ENCODE measurements at places on chromosomes 1 and 21.

GRCh38 chr1:53134961-53135734 lies 7.3 kb downstream of the SLC1A7 start:
- no peak for DNase-seq

GRCh38 chr1:224707843-224708725 lies 92.0 kb downstream of the CNIH3 start:
- DNase-seq = no peak

- no peak for DNase-seq
Observed at GRCh38 chr1:219433496-219434131, 179.3 kb downstream of the ZC3H11B start.

GRCh38 chr1:215106067-215106466 lies 23.5 kb downstream of the KCNK2 start:
- no peak for DNase-seq

GRCh38 chr21:42140196-42140934 lies 69.2 kb downstream of the UMODL1 start:
- no peak for DNase-seq

- no peak for DNase-seq
Observed at GRCh38 chr1:204904228-204904810, 33.7 kb downstream of the NFASC start.

- no peak for DNase-seq
Observed at GRCh38 chr1:85330711-85331290, 54.4 kb upstream of the BCL10 start.

DNA sequence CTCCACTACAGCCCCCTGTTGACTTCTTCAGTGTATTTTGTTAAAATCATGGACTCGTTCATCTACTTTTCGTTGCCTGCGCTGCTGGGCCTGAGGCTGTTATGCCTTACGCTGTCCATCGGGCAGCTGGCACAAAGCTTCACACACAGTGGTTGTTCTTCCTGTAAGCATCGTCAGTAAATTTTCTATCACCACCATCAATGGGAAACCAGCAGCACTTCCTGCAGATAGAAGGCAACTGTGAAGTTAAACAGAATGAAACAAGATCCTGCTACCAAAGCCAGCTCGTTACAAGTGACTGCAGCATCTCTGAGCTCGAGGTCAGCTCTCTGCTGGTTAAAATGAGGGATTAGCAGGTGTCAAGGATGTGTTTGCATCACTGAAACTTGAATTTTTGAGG lies 21.9 kb upstream of the PADI6 start:
- DNase-seq = no peak

GRCh38 chr1:109887884-109888283 lies 22.8 kb upstream of the CSF1 start:
- no peak for DNase-seq

DNA sequence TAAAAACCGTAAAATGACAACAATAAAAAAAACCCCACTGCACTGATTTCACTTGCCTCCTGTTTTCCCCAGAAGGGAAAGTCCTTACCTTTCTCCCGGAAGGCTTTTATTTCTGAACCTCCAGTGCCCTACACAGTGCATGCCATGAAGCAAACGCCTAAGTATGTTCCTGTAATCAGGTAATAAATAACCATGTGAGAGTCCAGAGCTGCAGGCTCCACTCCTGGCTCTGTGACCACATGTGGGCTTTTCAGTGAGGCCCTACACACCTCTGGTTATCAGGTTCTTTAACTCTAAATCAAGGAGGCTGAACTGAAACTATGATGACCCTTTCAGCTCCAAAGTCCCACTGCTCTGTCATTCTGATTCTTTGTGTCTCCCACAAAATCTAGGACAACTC lies 20.8 kb upstream of the NR5A2 start:
- DNase-seq = no peak

DNA sequence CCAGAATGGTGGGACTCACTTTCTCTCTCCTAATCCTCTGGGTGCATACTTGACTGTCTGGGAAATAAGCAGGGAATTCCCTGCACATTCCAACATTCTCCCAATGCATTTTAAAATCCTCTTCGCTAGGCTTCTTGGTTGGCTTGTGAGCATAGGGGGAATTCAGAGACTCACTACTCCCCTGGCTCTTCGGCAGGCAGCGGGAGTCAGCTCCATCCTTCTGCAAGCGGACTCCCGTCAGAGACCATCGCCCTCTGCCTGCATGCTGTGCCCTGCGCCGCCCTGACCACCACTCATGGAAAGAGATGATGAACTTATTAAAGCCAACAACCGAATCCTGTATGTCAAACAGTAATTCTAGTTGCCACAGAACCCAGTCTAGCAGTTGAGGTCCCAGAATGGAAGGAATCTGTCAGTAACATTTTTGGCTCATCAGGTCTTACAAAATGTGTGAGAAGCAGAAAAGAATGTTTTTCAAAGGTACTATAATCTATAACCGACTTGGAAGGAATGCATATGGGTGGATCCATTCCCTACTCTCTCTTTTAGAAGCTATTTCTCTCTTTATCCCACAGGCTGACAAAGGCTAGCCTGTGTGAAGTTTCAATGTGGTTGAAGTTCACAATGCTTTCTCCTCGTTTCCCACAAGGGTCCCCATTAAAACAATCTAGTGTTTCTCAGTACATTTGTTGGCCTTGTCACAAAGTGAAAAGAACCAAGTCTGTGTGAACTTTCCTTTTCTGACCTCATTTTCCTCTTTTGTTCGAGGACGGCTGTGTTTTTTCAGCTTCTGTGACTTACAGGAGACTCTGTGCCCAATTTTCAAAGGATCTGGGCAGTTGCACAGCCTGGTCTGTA lies 119.1 kb upstream of the ADAR start:
- DNase-seq = no peak

- no peak for DNase-seq
Observed at GRCh38 chr1:25688390-25689119, 72.0 kb downstream of the MAN1C1 start.

DNA sequence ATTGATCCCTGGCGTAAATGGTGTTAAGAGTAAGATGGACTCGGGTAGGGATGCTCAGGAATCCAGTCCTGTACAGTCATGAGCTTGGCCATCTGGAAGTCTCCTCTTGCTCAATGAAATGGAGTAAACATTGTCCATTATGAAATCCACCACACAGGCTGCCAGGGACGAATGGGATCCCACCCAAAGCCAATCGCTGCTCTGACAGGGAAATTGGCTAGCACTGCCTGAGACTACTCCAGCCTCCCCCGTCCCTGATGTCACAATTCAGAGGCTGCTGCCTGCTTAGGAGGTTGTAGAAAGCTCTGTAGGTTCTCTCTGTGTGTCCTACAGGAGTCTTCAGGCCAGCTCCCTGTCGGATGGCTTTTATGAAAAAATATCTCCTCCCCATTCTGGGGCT lies at the start of gene HSD11B1:
TSS of gene HSD11B1 (plus strand) at position 263 of the 400 bp plus-strand sequence. CDS start at position 360, 97 bp downstream.
- DNase-seq = no peak

DNA sequence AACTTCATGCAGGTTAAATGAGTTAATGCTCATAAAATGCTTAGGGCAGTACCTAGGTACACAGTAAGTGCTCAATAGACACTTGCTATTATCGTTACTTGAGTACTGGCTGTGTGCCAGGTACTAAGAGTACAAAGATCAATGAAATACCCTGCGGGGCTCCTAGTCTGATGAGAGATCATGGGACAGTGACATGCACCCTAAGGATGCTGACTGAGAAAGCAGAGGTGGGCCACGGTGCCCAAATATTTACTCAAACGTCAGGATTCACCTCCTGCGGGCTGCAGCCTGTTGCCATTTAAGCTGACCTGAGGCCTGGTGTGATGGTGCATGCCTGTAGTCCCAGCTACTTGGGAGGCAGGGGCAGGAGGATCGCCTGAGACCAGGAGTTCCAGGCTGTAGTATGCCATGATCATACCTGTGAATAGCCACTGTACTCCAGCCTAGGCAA lies 19.8 kb upstream of the LUZP1 start:
- no peak for DNase-seq

GRCh38 chr21:35026153-35026500 lies 23.0 kb downstream of the RUNX1 start:
- DNase-seq = no peak

GRCh38 chr1:147504801-147505311 lies 36.4 kb upstream of the BCL9 start:
- DNase-seq = no peak

DNA sequence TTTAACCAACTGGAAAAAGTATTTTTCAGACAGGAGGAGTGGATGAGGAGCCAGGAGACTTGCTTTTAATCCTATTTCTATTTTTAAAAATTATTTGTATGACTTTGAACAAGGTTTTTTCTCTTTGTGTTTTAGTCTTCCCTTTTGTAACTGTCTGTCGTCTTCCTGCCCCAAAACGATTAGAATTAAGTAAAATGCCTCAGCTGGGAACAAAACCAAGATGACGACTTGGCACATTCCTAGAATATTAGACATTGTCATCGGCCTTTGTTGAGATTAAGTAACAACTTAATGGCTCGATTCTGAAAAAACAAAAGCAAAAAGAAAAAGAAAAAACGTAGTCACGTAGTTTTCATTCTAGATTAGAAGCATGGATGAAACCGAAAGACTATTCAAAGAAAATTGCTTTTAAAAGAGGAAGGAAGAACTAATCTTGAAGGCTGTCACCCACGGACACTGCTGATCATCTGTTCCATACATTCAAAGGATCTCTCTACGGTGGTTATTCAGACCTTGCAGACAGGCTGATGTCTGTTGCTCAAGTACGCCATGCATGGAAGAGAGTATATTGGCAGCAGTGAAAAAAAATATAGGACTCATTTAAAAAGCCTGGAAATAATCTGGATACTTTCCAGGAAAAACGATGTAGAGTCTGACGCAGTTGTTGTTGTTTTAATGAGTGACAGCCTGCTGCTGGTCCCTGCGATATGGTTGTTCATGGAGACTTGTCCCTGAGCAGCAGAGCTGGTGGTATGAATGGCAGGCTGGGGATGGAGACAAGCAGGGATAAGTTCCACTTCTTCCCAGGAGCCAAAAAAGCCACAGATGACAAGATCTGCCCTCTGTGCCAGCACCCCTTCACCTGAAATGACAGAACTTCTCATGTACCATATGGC lies 16.8 kb downstream of the GNG4 start:
- no peak for DNase-seq

DNA sequence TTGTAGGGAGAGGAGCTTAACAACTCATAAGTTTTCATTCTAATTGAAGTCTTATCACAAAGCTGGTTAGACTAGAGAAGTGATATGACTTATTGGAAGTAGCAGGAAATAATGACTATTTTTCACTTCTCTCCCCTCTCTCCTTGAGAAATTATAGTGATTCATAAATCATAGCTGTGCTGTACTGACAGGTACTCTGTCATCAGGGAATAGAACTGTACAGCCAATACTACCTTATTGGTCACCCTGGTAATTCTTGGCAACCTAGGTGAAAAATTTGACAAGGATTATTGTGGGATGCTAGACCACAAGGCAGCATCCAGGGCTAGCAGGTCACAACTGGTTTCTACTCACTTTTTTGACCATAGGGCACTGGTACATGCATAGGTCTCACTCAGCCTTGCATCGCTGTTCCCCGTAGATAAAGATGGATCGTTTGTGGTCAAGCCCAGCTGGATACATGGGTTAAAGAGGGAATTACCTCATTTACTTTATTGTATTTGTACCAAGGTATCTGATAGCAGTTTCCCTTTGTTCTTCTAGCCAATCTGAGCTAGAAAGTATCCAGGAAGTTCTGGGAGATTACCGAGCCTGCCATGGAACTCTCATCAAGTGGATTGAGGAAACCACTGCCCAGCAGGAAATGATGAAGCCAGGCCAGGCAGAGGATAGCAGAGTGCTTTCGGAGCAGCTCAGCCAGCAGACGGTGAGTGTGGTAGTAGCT lies 113.6 kb downstream of the MACF1 start:
- no peak for DNase-seq

DNA sequence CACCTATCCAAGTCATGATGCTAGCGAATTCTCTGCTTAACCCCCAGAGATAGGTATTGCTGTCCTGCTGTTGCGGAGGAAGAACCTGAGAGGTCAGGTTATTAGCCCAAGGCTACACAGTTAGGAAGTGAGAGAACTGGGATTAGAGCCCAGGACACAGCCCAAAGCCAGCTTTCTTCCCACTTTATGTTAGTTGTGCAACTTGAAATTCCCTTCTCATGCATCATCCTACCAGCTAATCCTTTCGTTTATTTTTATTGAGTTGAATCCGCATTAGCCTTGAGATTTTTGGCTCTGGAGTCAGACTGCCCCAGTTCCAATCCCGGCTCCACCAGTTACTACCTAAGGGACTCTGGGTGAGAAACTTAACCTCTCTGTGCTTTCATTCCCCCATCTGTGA lies 65.4 kb downstream of the PLEKHA6 start:
- DNase-seq = no peak

GRCh38 chr1:116587501-116588227 lies 16.8 kb upstream of the CD58 start:
- DNase-seq = no peak

- DNase-seq = no peak
Observed at GRCh38 chr1:42340093-42340492, 5.1 kb upstream of the FOXJ3 start.

DNA sequence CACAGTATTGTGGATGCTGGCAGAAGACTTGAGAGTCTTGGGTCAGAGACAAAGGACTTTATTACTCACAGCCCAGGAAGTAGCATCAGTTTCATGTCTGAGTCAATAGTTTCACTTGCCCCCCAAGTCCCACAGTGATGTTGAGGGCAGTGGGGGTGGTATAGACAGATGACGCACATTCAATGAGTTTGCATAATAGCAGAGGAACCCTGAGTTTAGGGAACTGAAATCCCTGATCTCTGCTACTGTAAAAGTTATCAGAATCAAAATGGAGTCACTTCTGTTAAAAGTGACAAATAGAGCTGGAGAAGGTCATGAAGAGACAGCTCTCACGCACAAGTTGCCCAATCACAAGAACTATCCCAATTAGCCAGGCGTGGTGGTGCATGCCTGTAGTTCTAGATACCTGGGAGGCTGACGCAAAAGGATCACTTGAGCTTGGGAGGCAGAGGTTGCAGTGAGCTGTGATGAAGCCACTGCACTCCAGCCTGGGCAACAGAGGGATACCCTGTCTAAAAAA lies 11.5 kb upstream of the HCRTR1 start:
- DNase-seq = no peak

GRCh38 chr1:161001525-161001924 lies 19.4 kb downstream of the F11R start:
- DNase-seq = no peak

DNA sequence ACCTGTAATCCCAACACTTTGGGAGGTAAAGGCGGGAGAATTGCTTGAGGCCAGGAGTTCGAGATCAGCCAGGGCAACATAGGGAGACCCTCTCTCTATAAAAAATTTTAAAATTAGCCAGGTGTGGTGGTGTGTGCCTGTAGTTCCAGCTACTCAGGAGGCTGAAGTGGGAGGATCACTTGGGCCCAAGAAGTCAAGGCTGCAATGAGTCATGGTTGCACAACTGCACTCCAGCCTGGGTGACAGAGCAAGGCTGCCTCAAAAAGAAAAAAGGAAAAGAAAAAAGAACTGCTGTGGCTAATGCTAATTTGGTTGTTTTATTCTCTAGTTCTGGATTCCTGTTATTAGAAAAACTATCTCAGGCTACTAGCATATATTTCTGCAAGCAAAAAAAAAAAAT lies 29.8 kb downstream of the DBT start:
- DNase-seq = no peak

GRCh38 chr1:11967028-11967547 lies 13.2 kb upstream of the MFN2 start:
- no peak for DNase-seq

GRCh38 chr1:223708001-223708359 lies 4.4 kb upstream of the CAPN2 start:
- DNase-seq = no peak
